Stimulated activated CD4-positive, alpha-beta T cell treated with anti-CD3 and anti-CD28 coated beads, Interleukin-12 subunit alpha, Interleukin-12 subunit beta, amount 100 ng/mL, for 48 hours (primary cell): ENCODE measurements at places on chromosomes 5 and 9.

DNA sequence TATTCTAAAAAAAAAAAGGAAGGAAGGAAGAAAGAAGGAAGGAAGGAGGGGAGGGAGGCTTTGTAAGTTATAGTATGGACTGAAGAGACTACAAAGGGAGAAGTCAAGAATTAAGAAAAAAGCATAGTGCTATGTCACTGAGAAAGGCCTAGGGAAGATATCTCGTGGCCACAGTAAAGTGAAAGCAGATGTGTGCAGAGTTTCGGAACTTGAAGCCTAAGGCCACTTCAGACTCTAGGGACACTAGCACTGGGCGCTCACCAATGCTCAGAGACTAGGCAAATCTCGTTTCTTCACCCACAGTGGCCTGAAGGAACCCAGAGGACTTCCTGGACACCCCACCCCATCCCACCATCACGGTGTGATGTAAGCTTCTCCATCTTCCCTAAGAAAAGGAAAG is 181.4 kb upstream of the TRPM3 start:
- no peak for DNase-seq

DNA sequence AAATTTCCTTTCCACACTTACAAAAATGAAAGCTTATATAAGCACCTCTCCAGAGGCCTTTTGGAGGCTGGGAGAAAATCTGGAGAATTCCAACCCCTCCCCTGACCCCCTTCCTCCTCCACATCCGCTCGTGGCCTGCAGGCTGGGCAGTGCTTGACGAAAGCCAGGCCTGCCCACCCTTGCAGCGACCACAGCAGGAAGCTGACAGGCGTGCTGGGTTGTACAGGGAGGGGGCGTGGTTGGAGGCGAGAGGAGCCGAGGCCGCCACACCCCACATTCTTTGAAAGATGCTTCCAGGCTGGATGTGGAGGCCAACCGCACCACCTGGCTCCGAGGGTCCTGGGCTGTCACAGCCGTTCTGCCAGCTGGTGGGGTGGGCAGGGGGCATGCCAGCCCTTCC is 47.8 kb upstream of the IER5L start:
- DNase-seq, result no peak

- no peak for DNase-seq
Measured at GRCh38 chr9:131624636-131625507, 79.5 kb downstream of the PRRT1B start.

- no peak for DNase-seq
Measured at GRCh38 chr5:93331863-93332262, 249.2 kb downstream of the NR2F1-AS1 start.

- no peak for DNase-seq
Measured at GRCh38 chr5:134594336-134594735, 38.3 kb downstream of the SAR1B start.

DNA sequence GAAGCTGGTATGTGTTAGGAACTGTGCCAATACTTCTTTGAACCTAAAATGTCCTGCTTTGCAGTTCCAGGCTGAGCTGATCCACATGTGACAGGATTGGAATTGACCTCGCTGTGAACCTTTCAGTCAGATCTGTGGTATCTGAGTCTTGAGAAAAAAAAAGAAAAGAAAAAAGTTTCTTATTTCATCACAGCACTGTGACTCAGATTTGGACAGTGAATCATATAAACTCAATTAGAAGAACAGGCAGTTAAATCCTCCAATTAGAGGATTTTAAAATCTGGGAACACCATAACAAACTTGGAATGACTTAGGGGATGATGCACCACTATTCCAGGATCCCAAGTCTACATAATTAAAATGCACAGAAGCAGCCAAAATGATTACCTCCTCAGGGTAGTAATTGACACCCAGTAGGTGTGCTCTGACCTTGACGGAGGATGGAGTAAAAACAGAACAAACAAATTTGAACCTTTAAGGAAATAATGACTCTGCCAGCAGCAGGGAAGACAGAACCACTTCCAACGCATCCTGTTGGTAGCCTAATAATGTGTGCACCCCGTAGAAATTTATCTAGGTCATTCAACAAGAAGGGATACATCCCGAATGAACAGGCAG is 57.8 kb upstream of the RAI14 start:
- no peak for DNase-seq

GRCh38 chr9:104982543-104982942 is 54.6 kb upstream of the ABCA1 start:
- no peak for DNase-seq

DNA sequence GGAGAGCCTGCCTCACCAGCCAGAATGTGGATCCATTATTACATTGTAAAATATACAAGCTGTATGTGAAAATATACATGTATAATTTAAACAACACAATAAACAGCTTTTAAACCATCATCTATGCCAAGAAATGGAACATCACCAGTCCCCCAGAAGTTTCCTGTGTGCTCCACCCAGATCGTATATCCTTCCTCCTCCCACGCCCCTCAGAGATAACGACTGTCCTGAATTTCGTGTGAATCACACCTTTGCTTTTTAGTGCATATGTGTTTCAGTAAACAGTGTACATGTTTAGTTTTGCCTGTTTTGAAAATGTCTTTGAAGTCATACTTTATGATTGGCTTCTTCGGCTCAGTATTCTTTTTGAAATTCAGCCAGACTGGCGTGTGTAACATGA is 134.6 kb upstream of the MYO10 start:
- no peak for DNase-seq

- DNase-seq, result no peak
Measured at GRCh38 chr5:10311595-10312425, 4.1 kb upstream of the CMBL start.

GRCh38 chr9:81499021-81499454 is 190.3 kb downstream of the TLE1 start:
- no peak for DNase-seq

GRCh38 chr5:170339780-170340167 is 42.2 kb upstream of the LCP2 start:
- DNase-seq, result no peak

DNA sequence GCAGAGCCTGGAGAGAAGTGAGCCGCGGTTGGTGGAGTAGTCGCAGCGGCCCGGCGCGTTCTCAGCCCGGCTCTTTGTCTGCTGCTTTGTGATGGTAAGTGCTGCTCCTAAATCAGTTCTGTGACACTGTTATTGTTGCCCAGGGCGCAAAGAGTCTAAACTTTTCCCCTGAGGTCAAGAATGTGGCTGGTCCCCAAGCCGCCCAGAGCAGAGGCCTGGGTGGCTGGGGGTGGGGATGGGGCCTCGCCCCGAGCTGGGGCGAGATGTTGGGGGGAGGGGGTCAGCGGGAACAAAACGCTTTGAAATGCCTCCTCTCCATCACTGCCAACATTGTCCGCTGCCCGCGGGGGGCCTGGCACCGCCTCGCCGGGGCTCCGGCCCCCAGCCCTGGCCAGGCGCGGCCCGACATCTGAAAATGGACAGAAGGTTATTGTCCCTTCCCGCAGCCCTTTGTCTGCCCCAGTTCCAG is 11.7 kb upstream of the CERCAM start:
- no peak for DNase-seq

GRCh38 chr9:109307380-109308240 is 13.2 kb downstream of the EPB41L4B start:
- DNase-seq, result no peak
